ENCODE measurements at places on chromosomes 1 and 21.

DNA sequence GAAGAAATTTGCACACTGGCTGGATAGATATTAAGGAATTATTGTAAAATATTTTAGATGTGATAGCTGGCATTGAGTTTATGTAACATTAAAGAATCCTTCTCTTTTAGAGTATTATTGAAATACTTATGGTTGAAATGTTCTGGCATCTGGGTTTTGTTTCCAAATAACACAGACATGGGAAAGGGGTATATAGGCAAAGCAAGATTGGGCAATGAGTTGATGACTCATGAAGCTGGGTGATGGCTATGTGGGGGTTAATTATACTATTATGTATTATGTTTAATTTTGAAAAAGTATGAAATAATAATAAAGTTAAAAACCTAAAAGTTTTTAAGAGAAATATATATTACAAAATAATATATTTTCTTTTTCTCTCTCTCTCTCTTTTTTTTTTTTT lies 12.5 kb upstream of the PTPN14 start:
- DNase-seq: no peak

GRCh38 chr21:46347203-46347550 lies 23.2 kb downstream of the PCNT start:
- DNase-seq: no peak

DNA sequence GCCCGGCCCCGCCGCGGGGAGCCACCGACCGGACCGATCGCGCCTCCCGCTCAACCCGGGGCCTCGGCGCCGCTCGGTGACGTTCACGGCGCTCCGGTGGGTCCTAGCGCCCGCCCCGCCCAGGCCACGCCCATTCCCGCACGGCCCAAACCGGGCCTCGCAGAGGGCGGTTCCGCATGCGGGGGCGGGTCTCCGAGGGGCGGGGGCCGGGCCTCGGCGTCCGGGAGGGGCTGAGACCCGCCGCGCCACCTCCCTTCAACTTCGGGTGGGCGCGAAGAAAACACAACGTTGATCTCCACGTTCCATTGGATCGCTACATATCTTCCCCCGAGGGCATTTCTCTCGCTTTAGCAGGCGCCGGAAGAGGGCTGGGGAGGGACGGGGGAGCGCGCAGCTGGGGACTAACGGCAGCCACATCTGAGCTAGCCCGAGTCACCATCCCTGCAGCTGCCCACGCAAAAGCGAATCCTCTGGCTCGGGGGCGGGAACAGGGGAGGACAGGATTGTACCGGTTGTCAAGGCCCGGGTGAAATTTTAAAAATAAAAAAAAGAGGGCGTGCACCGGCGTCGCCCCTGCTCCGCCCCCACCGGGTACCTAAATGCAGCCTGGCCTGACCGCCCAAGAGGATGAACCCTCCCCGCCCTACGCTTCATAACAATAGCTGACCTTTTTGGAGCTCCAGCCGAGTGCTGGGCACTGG lies at the start of gene MAD2L2:
TSS of gene MAD2L2 (minus strand) at position 78 of the 701 bp plus-strand sequence. CDS start 547 bp downstream, outside the sequence.
- peak; percentile 32 for DNase-seq

- DNase-seq: no peak
These were observed 12.7 kb upstream of the ETV3L start for GRCh38 chr1:157112186-157112867.
